ENCODE measurements at places on chromosomes 5 and 9. TPM values are rescaled to one million over a fixed set of nuclear protein-coding genes. Genes with fewer than 3 reads are reported as not detected.
A peak's percentile ranks its signal among the peaks of the same experiment; 100 is the strongest.

DNA sequence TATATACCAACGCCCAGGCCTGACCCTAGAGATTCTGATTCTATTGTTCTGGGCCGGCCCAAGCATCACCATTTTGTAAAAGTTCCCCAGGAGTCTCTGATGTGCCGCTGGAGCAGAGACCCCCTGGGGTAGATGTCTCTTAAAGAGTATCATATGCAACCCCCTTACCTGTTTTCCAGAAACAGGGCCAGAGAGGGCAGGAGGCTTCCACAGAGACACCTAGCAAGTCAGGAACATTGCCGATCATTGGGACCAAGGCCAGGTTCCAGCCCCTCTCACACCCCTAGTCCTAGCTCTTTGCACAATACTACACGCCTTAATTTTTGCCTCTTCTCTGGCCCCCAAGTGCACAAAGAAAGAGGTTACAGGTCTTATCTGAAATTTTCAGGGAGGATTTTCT, 63.8 kb downstream of the TMOD1 start:
- no peak for DNase-seq

- no peak for DNase-seq
These were observed 114.1 kb downstream of the MLLT3 start for GRCh38 chr9:20508242-20508641.

- DNase-seq, result no peak
These were observed 202.7 kb upstream of the MVB12B start for GRCh38 chr9:126123927-126124326.

- no peak for DNase-seq
These were observed 206.4 kb downstream of the NXNL2 start for GRCh38 chr9:88741335-88741734.

DNA sequence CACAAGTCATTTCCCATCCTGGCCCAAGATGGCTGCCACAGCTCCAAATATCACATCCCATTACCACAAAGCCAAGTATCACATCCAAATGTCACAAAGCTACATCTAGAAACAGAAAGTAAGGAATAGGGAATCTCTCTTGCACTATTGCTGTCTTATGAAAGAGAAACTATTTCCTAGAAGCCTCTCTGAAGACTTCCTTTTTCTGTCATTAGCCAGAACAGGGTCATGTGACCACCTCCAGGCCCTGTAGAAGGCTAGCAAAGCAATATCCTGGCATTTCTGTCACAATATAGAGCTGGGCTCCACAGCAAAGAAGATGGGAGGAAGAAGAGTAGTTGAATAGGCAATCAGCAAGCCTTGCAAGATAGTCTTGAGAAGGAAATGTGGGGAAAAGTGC, 99.2 kb downstream of the SH3TC2 start:
- no peak for DNase-seq

DNA sequence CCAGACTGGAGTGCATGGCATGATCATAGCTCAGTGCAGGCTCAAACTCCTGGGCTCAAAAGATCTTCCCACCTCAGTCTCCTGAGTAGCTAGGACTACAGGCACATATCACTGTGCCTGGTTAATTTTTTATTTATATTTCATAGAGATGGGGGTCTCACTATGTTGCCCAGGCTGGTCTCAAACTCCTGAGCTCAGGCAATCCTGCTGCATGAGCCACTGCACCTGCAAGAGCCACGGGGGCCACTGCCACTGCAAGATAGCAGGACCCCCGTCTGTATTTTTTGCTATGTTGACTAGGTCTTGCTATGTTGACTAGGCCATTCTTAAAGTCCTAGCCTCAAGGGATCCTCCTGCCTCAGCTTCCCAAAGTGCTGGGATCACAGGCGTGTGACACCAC, 6.5 kb downstream of the CYSTM1 start:
- no peak for DNase-seq

- no peak for DNase-seq
These were observed 22.8 kb upstream of the ANKRD18A start for GRCh38 chr9:38642951-38643814.

DNA sequence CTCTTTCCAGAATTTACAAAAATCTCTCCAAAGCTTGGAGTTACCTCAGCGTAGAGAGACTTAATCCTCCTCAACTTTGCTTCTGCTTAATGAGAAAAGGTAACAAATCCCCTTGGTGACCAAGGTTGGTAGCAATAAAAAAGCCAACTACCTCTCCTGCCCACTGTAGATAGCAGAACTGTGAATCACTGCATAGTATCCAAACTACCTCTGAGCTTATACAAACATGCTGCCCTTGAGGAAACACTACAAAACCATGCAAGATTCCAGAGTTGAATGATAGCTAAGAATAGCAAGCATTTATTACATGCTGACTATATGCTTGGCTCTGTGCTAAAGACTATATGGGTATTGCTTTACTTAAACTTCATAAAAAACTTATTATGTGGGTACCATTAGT, 2.8 kb upstream of the ADAMTS12 start:
- no peak for DNase-seq

DNA sequence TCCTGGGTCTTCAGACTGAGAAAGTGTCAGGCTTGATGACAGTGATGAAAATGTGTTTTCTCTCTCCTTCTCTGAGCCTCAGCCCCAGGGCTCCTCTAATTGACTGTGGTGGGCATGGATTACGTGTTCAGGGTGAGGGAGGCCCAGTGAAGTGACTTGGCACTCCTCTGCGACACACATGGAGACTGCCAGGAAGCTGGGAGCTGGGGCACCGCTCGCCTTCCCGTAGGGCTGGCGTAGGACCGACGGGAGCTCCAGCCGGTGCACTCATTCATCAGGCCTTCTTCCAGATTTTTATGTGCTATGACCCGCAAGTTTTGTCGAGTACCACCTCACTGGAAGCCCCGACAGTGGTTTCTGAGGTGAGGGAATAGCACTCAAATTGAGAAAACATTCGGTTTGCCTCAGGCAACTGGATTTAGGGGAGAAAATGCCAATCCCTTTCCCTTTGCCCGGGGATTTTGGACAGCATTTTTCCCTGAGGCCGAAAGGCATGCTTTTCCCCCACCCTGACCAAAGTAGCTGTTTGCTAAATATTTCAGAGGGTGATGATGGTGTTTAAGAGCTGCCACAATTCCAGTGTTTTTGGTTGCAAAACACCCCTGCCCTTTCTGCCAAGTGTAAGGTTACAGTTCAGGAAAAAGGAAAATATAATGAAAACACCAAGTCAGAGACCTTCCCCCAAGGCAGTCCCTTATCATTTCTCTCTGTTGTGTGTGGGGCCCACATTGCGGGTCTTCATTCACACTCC, 83.7 kb downstream of the PCSK5 start:
- peak; percentile 45 for DNase-seq

DNA sequence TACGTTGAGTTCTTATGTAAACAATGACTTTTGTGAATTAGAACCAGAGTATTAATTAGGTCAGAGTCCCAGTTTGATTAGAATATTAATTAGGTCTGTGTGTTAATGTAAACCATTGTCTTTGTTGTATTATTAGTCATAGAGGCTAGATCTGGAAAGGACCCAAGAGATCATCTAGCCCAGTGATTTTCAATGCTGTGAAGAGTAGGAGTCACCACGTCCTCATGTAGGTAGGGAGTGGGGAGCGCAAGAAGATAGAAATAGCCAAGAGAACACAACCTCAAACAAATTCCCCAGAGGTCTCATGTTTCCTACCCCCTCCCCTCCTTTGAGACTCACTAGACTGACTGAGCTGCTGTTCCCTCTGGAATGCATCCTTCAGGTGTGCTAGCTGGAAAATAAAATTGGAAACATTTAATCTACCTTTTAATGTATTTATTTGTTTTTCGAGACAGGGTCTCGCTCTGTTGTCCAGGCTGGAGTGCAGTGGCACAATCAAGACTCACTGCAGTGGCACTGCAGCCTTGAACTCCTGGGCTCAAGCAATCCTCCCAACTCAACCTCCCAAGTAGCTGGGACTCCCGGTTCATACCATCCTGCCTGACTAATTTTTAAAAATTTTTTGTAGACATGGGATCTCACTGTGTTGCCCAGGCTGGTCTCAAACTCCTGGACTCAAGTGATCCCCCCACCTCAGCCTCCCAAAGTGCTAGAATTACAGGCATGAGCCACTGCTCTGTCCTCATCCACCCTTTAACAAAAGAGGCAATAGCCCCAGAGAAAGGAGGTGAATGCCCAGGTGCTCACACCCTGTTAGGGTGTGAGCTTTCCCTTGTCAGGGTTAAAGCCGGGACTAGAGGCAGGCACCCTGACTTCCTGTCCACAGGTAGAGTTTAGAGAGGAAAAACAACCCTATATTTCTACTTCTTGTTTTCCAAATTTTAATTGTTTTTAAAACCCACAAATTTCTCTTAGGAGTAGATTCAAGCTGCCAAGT, 92.9 kb downstream of the INIP start:
- no peak for DNase-seq

GRCh38 chr5:64050296-64050695, 88.1 kb upstream of the HTR1A start:
- no peak for DNase-seq

- no peak for DNase-seq
These were observed 39.9 kb upstream of the CTXN3 start for GRCh38 chr5:127609011-127609410.

DNA sequence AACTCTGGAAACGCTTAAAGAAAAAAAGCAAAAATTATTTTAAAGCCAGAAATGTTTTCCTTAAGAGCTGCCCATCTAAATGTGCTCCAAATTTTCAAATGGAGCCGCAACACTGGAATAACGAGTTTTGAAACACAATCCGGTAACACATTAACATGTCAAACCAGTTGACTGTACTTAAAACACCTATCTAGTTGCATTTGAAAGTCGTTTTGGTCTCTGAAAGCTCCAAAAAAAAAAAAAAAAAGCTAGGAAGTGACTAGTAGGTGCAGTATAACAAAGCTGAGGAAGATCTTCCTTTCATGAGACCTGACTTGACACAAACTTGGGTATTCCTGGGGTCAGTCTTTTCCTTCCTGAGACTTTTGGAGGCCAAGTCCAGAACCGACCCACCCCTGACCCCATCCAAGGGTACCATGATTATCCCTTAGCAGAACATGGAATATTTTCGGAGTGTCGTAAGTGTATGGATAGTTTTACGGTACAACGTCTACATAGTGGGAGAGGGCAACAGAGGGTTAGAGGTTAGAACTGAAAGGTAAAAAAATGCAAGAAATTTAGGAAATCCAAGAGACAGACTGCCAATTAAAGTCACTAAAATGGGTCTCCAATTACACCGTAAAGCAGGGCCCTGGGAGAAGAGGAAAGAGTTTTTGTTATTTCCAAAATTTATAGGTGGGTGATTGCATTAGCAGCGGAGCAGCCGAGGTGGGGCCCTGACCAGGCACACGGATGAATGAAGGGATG, 812 bp downstream of the CETN3 start:
- DNase-seq, result peak; percentile 61

Gene CCDC127
- 2.1 TPM for polyA plus RNA-seq

Gene ANKRD18A
- polyA plus RNA-seq, result 4.4 TPM

Gene GRXCR2
- polyA plus RNA-seq, result not detected

Gene CD72
- polyA plus RNA-seq, result 3.1 TPM

Gene NSG2
- 0.13 TPM for polyA plus RNA-seq

Gene TAS2R1
- polyA plus RNA-seq, result not detected

Gene PCDHB10
- 0.53 TPM for polyA plus RNA-seq

Gene RELL2
- 5.9 TPM for polyA plus RNA-seq

Gene FRRS1L
- polyA plus RNA-seq, result not detected

Gene PCDHB4
- polyA plus RNA-seq, result 0.73 TPM

Gene KIAA1958
- 2.0 TPM for polyA plus RNA-seq

Gene ELOVL7
- polyA plus RNA-seq, result 4.1 TPM

Gene CDC25C
- 0.26 TPM for polyA plus RNA-seq

Gene IRX4
- not detected for polyA plus RNA-seq

Data from lung (tissue), 17 donors.